ENCODE measurements at places on chromosomes 4 and X. TPM values are rescaled to one million over a fixed set of nuclear protein-coding genes. Genes with fewer than 3 reads are reported as not detected.

Gene TRPC5OS
- not detected for total RNA-seq

DNA sequence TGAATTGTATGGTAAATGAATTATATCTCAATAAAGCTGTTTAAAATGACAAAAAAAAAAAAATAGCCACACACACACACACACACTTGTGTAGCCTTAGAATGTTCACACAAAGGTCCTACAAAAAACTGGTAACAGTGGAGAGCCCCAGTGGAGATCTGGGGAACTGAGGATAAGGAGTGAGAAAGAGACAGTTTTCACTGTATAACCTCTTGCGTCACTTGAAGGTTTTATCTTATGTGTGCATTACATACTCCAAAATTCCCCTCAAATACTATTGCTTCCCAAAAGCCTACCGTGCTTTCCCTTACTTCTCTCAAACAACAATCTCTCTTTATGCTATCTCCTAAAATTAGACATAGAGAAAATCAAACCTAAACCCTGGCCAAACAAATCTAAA lies 67.8 kb downstream of the SMC1A start:
- no peak for DNase-seq

Gene DDX53
- not detected for total RNA-seq

Gene SMIM43
- not detected for total RNA-seq
